ENCODE measurements at places on chromosomes 16 and 17.

- DNase-seq = no peak
These were observed 31.4 kb downstream of the OGFOD1 start for GRCh38 chr16:56482683-56483236.

GRCh38 chr17:58373003-58373402, 21.0 kb upstream of the SUPT4H1 start:
- no peak for DNase-seq

DNA sequence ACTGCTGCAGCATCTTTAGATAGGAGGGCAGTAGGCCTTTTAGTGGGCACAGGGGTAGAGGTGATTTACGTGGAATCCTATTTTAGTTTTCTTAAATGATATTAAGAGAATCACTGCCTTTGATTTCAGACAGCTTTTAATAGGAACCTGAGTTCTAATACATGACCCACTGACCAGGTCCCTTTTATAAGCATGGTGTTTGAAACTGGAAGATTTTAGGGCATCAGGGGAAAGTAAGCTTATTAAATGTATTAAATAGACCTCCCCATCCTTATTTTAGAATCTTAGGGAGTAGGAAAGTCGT, 2.0 kb downstream of the MSL1 start:
- DNase-seq = no peak

- no peak for DNase-seq
These were observed 102.1 kb downstream of the YPEL2 start for GRCh38 chr17:59433586-59433985.

DNA sequence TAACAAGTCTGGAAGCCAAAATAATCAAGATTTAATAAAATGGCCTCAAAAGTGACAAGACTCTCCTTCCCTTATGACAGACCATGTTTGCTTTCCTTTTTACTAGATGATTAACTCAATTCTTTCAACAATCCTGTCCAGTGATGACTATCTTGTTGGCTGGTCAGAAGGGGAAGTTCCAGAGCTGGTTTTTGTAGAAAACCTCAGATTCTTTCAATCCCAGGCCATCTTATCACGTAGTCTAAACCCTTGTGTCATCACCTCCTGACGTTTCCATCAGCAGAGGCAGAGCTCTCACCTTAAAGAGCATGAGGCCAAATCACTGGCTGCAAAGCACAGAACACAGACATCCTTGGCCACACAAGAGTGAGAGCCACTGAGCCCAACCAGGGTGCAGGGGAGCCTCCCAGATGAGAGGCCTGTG, 125.3 kb downstream of the ANKRD11 start:
- DNase-seq = no peak

DNA sequence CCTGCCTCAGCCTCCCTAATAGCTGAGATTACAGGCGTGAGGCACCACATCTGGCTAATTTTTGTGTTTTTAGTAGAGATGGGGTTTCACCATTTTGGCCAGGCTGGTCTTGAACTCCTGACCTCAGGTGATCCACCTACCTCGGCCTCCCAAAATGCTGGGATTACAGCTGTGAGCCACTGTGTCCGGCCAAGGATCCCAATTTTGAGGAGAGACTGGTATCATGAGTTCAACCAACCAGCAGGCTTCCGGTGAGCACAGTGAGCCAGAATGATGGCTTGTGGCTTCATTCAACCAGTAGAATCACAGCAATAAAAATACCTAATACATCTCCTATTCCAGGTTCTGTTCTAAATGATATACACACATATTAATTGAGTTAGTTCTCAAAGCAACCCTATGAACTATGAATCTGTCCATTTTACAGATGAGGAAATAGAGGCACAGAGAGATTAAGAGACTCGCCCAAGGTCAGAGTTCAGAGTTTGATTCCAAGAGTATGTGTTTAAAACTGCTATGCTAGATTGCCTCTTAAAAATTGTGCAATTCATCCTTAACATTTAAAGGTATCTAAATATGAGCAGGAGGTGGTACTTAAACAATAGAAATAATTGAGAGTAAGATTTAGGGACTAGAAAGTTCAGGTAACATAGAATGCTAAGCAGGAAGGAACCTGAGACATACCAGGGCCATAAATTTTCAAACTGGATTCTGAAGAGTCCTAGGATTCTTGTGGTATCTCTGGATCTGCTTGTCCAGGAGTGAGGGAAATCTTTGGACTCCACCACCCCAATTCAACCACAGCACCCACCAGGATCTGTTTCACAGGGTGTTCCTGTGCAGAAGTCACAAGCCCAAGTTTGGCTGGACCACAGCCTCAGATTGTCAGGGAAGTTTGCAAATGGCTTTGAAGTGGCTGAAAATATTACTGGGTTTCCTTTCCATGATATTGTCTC, 25.1 kb downstream of the CCDC42 start:
- no peak for DNase-seq

- no peak for DNase-seq
These were observed 32.2 kb downstream of the RNF157 start for GRCh38 chr17:76208120-76208519.

DNA sequence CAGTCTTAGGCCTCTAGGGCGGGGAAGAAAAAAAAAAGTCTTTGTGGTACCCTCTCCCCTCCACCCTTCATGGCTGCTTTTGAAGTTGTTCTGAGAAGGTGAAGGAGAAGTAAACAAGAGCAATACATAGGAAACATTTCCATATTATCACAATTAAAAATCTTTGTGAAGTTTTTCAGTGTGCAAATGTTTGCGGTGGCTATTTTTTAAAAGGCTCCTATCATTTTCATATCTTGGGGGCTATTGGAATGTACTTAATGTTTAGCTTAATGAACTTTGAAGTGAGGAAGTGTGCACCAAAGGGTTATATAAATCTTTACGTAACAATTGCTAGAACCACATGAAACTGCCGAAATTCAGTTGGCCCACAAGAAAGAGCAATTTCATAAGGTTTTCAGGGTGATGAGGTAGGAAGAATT, 7.6 kb downstream of the NOL11 start:
- DNase-seq = no peak
